ENCODE measurements at places on chromosomes 7 and 10.

GRCh38 chr7:29607889-29608288 lies 44.3 kb downstream of the PRR15 start:
- DNase-seq: no peak

DNA sequence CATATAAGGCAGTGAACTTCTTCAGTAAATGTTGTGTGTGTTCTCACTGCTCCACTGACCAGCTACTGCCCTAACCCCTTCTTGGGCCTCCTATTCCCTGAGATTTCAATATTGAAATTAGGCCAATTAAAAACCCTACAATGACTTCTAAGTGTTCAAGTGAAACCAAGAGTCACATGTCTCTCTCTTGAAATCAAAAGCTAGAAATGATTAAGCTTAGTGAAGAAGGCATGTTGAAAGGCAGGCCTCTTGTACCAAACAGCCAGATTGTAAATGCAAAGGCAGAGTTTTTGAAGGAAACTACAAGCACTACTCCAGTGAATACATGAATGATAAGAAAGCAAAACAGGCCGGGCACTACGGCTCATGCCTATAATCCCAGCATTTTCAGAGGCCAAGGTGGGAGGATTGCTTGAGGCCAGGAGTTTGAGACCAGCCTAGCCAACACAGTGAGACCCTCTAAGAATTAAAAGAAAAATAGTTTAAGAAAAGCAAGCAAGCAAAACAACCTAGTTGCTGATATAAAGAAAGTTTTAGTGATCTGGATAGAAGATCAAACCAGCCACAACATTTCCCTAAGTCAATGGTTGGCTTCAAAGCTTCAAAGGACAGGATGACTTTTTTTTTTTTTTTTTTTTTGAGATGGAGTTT lies 22.3 kb downstream of the BRAF start:
- DNase-seq: no peak

- DNase-seq: no peak
Measured at GRCh38 chr10:78726171-78726570, 342.6 kb upstream of the ZMIZ1 start.

DNA sequence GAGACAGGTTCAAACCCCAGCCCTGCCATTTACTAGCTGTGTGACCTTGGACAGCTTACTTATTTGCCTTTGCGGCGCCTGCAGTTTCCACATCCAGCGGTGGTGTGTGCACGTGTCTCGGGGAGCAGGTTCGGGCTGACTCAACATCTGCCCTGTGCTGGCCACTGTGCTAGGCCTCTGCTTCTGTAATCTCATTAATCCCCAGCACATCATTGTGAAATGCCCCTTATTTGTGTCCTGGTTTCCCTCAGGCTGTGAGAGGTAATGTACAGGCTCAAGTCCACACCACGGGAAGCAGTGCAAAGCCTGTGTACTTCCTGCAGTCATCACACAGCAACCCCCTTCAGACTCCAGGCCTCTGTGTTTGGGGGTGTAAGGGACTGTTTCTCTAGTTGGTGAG lies 285.7 kb downstream of the RPS24 start:
- DNase-seq: no peak

DNA sequence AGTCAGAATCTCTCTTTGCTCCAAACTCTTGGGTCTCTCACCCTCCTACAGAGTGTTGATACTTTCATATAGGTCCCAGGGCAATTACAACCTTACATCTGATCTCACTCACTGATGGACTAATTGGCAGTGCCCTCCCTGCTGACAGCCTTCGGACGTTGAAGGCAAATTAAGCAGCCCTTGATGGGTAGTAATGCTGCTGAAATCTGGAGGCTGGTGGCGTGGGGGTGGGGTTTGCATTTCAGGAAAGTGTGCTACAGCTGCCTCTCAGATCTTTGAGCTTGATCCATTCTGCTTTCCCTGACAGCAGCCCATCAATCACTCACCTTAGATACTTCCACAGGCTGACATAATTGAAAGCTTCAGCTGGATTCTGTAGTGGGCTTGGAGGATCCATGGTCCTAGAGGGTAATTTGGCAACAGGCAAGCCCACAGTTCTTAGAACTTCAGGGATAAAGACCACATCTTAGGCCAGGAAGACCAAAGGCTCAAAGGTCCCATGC lies 349.1 kb upstream of the PODXL start:
- DNase-seq: no peak

DNA sequence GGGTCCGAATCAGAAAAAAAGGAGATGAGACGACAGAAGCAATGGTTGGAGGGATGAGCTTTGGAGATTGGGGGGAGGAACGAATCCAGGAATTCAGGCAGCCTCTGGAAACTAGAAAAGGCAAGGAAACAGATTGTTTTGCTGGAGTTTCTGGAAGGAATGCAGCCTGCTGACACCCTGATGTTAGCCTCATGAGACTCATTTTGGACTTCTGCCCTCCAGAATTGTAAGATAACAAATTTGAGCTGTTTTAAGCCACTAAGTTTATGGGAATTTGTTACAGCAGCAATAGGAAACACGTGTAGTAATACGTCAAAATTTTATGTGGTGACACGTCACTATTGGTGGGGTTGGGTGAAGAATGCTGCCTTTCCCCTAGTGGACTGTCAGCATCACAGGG lies 25.6 kb upstream of the NPS start:
- DNase-seq: no peak

- DNase-seq: peak; percentile 92
Measured at GRCh38 chr7:23474094-23474828, 4.0 kb upstream of the IGF2BP3 start.

- DNase-seq: no peak
Measured at GRCh38 chr7:155283565-155284194, 14.0 kb upstream of the INSIG1 start.

DNA sequence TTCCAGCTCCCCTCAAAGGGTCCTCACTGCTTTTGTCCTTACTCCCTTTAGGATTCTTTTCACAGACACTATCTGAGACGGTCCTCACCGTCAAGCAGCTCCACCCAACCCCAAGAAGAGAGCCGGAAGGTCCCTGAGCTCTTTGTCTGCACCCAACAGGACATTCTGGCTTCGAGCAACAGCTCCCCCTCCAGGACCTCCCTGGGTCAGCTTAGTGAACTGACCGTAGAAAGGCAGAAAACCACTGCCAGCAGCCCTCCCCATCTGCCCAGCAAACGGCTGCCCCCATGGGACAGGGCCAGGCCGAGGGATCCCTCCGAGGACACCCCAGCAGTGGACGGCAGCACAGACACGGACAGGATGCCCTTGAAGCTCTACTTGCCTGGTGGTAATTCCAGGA lies 19.9 kb downstream of the MINDY4 start:
- no peak for DNase-seq

GRCh38 chr7:116540743-116541142 lies 15.9 kb downstream of the CAV1 start:
- no peak for DNase-seq

DNA sequence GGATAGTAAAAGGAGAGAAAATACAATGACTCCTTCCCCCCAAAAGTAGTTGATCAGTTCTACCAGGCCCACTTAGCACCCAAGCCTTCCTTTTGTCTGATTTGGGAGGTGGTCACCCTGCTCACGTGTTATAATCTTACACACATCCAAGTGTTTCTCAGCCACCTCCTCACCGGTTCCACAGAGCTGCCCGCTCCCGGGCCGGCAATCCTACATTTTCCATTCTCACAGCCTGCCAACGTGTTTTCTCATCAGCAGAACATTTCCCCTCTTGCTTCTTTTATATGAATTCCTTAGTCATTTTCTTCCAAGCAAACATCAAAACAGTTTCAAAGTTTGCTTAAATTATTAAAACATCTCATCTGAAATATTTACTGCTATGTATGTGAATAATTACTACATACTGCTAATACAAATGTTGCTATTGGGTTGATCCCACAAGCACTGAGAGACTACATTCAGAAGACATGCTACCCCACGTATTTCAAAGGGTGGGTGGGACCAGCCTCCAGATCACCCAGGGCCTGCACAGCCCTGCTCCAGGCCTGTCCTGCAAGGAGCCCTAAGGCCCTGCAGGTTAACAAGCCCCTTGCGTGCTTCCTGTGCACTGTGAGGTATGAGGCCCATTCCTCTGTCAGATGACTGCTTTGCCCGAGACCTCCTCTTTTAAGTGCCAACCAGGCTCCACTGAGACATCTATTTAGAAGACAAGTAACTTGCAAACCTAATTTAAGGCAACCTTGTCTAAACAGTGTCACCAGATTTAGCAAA lies 75.3 kb downstream of the GRB10 start:
- DNase-seq: no peak

- no peak for DNase-seq
Measured at GRCh38 chr7:101874028-101874427, 56.6 kb downstream of the CUX1 start.

DNA sequence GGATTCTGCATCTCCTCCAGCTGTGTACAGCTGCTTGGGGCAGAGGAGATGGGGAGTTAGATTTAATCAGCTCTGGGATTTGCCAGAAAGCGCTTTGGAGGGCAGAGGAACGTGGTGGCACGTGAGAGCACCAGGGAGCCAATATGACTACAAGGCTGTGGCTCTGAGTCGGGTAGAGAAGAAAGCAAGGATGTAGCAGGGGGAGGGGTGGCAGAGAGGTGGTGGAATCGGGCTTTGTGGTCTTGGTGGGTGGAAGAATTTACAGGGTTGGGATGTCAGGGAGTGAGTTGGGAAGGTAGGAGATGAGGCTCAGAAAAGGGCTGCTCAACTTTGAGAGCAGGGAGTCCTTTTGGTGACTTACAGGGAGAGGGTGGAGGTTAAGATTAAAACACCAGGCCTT lies 113.6 kb downstream of the CCNY start:
- no peak for DNase-seq

DNA sequence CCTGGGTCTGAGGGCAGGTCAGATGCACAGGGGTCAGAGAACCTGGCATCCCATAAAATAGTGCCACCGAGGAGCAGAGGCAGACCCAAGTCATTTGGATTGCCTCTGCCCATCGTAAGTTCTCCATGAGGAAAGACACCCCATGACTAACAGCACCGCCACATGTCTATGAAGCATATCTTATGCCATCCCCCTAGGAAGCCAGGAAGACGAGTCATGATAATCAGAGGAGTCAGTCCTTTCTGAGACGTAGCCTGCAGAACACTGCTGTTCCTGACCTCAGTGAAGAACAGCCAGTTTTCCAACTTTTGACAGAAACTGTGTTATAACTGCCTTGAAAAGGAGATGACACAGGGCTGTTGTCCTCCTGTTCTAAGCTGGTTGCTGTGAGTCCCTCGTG lies 51.2 kb downstream of the INSYN2A start:
- peak; percentile 48 for DNase-seq

DNA sequence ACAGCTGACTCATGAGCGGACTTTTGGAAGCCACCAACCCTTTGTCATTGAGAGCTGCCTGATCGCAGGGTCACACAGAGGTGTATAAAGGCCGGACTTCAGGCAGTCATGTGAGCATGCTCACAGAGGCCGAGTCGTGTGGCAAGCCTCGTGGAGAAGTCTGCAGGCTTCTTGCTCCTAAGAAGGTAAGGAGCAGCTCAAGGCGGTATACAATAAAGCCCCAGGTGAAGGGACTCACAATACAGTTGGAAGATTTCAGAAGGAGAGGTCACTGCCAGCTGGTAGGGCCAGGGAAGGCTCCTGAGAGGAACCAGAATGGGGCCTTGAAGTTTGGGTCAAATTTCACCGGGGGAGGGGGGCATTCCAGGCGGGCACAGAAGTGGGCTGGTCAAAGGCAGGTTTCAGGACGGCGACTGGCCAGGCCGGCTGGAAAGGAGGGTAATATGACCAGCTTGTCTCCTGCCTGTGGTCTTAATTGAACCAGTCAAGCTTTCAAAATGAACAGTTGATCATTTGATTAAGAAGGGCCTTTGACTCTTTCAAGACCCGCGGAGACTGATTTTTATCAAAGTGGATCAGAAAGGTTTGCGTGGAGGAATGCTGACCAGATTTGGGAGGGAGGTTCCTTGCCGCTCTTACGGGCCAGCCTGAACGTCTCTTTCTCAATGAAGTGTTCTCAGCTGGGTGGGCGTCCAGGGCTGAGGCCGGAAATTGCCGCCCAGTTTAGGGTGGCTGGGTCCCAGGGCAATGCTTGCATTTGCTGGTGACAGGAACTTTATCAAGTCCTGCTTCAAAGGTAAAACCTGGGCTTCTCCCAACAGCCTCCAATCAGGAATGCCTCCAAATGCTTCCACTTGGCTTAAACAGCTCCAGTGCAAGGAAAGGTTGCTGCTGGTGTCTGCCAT lies 178.6 kb downstream of the EMX2 start:
- DNase-seq: no peak

DNA sequence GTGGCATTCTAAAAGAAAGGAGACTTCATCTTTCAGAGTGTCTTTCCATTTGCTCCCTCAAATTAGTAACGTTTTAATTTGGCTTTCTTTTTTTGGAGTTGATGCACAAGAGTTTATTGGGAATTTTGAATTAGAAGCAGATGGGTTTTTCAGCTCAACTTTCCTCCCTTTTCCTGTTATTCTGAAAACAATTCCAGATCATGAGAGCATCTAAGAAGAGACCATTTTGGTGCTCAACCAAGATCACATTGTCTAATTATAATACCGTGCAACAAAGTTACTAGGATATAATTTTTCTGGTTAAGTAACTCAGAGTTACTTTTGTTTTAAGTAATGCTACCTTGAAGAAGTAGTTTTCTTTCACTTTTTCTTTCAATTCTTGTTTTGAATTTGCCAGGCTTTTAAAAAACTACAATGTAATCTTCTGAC lies 396.6 kb upstream of the KLF6 start:
- DNase-seq: no peak

GRCh38 chr10:30127120-30127541 lies 67.7 kb upstream of the JCAD start:
- no peak for DNase-seq

- peak; percentile 22 for DNase-seq
Measured at GRCh38 chr7:50782375-50783208, at the start of gene GRB10. Gene GRB10, minus strand, starts transcription at chr7:50782896. Its CDS starts 50,574 bp downstream, at chr7:50732322.

DNA sequence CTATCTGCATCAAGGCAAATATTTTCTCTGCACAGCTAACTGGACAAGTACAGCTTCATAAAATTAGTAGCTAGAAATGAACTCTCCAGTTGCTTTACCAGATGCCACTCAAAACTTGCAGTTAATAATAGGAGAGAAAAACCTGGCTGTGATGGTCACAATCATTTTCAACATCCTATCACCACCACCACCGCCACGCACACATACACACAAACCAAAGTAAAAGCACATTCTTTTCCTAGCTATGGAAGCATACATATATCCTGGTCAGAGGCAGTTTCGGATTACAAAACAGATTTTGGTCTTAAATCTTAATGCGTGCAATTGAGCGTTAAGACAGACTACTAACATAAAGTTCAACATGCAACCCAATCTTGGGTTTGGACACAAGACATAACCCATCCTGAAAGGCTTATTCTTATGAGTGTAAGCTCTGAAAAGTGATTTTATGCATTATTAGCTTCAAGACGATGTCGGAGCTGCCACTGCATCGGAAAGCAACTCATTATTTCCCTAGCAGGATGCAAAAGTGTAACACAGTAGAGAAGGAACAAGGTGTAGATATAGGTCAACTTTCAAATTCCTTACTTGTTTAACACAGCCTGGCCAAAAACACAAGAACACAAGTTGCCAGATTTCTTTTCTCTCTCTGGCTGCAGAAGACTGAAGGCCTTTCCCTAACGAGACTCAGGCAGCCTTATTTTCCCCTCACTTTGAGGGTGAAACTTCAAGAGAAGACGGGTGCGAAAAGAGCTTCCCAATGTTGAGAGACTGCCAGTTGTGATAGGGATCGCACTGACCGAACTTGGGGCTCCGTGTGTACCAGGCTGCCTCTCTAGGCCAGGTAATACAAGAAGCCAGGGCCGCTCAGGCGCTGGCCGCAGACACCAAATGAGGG lies 1.2 kb downstream of the CACUL1 start:
- no peak for DNase-seq

GRCh38 chr10:77741746-77742145 lies 104.1 kb upstream of the KCNMA1 start:
- DNase-seq: no peak

- DNase-seq: no peak
Measured at GRCh38 chr7:21429021-21429420, 1.1 kb downstream of the SP4 start.

Measured in suppressor macrophage (primary cell).